ENCODE measurements at places on chromosomes 7 and 10.

GRCh38 chr10:16832351-16833080 lies 15.3 kb upstream of the RSU1 start:
- DNase-seq, result no peak

- DNase-seq, result no peak
These were observed 19.5 kb downstream of the AGR2 start for GRCh38 chr7:16785321-16785720.

GRCh38 chr7:27921081-27921836 lies 181.3 kb downstream of the TAX1BP1 start:
- DNase-seq, result no peak

DNA sequence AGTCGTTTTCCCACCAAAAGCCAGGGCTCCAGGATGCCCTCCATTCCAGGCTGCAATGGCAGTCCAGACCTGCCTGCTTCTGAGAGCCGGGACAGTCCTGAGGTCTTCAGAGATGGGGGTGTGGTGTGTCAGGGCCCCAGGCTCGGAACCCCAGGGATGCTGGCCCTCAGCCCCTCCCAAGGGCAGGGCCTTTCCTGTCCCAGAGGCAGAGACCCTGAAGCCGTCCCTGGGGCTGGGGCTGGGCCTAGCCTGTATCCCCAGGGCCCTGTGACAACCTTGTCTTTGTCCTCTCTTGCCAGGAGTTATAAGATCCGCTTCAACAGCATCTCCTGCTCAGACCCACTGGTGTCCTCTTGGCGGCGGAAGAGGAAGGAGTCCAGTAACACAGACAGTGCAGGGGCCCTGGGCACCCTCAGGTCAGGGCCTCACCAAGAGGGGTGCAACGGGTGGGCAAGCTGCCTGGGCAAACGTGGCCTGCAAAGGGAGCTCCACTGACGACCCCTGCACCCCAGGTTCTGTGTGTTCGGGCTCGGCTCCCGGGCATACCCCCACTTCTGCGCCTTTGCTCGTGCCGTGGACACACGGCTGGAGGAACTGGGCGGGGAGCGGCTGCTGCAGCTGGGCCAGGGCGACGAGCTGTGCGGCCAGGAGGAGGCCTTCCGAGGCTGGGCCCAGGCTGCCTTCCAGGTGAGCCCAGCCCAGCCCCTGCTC lies 15.9 kb downstream of the NOS3 start:
- no peak for DNase-seq

- no peak for DNase-seq
These were observed 71.8 kb downstream of the SMURF1 start for GRCh38 chr7:99072126-99072525.

DNA sequence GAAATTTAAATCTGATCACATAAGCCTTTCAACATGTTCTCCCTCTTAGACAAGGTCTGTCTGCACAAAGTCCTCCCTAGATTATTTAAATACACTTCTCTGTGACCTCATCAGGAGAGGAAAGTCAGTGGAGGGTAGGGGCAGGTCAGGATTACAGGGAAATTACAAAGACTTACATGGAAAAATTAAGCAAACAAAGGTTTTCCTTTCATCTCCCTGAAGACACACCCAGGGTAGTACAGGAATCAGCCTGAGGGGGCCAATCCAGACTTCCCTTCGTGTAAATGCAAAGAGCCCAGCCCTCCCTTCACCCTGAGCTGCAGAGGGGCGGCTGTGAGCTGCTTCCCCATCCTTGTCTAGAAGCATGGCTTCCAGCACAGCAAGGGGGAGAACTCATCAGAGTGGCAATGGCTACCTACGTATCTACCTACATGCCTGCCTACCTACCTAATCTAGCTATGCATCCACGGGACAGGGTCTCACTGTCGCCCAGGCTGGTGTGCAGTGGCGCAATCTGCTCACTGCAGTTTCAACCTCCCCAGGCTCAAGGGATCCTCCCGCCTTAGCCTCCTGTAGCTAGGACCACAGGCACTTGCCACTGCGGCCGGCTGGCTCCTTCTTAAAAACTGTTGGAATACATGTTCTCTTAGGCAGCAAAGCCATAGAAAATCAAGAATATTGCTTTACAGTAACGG lies 33.2 kb downstream of the PITRM1 start:
- no peak for DNase-seq

GRCh38 chr10:31645786-31646185 lies 282.8 kb downstream of the ARHGAP12 start:
- DNase-seq, result no peak

DNA sequence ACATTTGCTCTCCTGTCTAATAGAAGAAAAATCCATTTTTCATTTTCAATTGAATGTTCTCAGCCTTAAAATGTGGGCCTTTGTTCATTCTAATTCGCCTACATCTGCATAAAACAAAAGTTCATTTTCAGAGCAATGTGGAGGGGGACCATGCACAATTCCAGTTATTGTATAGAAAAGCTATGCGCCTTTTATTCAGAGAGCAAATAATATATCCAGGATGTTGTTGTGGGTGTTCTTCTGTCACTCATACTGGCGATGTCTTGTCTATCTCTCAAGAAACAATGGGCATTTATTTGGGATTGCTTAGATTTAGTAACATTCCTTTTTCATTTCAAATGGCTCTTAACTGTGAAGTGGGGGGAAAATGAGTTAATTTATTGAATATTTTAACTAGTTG lies 56.4 kb downstream of the KIF5B start:
- no peak for DNase-seq

DNA sequence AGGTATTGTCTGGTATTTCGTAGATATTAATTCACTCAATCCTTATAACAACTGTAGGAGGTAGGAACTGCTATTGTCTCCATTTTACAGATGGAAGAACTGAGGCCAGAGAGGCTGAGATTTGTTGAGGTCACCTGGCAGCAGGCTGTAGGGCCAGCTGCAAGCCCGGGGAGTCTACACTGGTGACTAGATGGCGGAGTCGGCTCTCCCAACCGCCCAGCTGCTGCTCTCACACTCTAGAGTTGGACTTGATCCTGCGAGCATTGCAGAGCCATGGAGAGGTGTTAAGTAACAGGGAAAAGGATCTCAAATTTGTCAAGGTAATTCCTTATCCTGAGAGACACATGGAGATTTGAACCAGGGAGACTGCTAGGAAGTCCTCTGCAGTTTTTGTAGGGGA lies 124.1 kb downstream of the CAMK1D start:
- no peak for DNase-seq

DNA sequence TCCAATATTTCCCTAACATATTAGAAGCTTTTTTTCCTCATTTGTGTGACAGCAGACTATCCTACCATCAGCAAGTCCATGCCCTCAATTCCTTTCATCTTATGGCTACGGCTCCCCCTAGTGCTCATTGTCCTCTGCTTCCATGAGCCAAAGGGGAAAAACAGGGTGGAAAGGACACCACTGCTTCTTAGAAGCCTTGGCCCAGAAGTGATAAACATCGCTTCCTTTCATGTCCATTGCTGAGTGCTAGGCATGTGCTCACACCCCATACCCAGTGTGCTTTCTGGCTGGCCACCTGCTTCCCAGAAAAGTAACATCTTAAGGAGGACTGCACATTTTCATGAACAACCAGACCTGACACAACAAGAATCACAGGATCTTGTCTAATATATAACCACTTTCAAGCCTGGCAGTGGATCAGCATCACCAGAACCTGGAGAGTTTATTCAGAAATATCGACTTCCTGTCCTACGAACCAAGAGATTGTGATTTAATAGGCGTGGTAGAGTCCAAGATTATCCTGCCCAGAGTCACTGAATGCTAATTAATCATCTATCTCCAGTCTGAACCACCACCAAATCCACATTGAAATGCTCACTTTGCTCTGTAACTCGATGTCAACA lies 650.5 kb upstream of the SORCS1 start:
- peak; percentile 68 for DNase-seq

DNA sequence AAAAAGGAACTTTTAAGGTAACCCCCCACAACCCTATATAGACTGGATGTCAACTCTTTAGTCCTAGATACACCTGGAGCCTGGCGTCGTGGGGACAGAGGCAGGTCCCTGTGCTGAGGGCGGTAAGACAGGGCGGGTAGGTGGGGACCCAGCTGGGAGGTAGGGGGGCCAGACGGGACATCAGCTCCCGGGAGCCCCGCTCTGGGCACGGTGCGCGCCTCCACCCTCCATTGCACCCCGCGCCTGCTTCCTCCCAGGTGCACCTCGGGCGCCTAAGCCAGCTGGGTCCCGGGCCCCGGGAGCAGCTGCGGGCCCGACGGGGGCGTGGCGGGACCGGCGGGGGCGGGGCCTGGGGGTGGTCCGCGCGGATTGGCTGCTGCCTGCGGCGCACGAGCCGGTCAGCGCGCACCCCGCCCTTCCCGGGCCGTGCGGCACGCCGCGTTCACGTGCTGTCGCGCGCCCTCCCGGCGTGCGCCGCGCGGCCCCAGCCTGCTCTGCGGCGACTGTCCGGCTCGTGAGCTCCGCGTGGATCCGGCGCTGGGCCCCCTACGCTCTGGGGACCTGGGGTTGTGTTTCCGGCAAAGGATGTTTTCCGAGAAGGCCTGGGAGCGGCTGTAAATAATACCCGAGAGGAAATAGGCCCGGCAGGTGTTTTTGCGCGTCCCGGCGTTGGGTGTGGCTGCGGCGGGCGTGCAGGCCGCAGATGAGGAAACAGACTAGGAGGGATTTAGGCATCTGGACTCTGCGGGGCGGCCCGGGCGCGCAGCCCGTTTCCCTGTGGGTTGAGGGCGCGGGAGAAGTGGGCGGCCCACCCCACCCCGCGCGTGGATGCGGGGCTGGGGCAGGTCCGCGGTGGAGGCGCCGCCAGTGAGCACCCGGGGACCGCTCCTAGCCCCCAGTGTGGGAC lies 39.1 kb upstream of the PFKFB3 start:
- peak; percentile 93 for DNase-seq

- DNase-seq, result peak; percentile 69
These were observed 517 bp downstream of the ITGB1 start for GRCh38 chr10:32957341-32958084.

- DNase-seq, result no peak
These were observed 61.2 kb upstream of the TMEM72 start for GRCh38 chr10:44849936-44850335.

GRCh38 chr10:127492607-127493250 lies 56.4 kb upstream of the NPS start:
- DNase-seq, result no peak

DNA sequence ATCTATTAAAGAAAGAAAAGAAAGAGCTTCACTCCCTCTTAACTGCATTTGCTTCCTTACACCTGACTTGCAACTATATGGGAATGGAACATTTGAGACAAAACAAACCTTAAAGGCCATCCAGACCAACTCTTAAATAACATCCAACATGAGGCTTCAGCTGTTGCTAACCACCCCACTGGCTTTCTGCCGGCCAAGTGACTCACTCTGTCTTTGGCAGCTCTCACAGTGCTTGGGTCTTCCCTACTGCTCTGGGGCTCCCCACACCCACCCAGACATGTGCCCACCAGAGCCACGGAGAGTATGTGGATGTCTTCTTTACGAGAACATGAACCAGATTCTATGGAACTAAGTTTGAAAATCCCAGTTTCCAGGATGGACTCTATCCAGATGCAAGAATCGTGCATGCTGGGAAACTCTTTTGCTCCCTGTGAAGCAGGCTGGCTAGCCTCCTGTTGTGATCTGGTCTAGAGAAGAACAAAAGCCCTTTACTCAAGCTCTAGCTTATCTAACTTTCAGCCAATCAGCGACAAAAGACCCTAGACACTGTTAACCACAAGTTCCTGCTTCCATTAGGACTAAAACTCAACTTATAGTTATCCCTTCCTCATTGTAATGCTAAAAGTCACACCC lies 245.7 kb downstream of the TCERG1L start:
- DNase-seq, result no peak

- DNase-seq, result peak; percentile 80
These were observed 36.8 kb downstream of the MYOF start for GRCh38 chr10:93445097-93445960.

DNA sequence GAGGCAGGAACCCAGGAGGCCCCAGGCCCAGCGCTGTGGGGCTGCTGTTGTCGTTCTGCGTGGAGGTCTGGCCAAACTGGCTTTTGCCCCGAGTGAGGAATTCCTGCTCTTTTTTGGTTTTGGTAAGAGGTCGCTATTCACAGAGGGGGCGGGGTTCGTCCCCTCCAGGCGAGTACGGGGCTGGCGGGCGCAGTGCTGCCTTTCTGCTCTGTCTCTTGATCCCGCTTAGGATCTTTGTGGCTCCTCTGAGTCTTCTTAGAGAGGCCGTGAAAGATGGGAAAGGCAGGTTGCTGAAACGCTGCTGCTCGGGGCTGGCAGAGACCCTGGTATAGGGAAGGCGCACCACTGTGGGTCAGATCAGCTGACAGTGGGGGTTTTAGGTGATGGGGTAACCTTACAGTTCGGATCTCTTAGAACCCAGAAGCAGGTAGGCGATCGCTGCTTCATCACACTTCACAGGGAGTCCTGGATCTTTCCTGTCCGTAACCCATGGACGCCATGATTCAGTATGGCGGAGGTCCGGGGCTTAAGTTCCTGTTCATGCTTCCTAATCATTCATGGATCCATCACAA lies 136.7 kb downstream of the KIF20B start:
- no peak for DNase-seq

DNA sequence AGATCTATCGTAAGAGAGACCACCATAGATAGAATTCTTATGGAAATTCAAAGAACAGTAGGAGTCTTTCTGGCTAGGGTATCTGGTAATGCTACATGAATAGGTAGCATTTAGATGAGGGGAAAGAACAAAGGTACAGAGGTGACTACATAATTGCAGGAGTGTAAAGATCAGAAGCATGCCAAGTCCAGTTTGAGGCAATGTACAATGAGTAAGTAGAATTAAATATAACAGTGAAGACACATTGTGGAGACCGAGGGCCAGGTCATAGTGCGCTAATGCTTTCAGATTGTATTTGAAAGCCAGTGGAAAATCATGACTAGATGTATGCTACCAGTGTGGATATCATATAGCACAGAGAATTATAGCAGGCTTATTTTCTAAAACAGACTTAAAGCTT lies 1611.6 kb upstream of the LRRTM3 start:
- no peak for DNase-seq

GRCh38 chr10:83921984-83922860 lies 217.1 kb upstream of the GHITM start:
- no peak for DNase-seq

- no peak for DNase-seq
These were observed 167.4 kb downstream of the CSTF2T start for GRCh38 chr10:51532044-51532443.

DNA sequence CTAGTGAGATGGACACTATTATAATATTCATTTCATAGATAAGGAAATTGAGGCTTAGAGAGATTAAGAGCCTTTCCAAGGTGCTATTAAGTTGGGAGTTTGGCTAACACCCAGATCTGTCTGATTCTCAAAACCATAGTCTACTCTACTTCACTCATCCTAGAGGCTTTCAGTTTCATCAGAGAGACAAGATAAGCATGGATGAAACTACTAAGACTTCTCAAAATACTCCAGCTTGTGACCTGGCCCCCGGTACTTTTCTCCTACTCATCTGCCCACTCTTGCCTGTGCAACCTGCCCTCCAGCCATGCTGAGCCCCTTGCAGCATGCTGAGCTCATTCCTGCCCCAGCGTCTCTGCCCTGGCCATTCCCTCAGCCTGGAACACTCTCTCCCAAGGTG lies 12.2 kb upstream of the SLC35B4 start:
- DNase-seq, result no peak
